T-cell (primary cell): ENCODE measurements at places on chromosomes 3 and 15.
A peak's percentile ranks its signal among the peaks of the same experiment; 100 is the strongest.

DNA sequence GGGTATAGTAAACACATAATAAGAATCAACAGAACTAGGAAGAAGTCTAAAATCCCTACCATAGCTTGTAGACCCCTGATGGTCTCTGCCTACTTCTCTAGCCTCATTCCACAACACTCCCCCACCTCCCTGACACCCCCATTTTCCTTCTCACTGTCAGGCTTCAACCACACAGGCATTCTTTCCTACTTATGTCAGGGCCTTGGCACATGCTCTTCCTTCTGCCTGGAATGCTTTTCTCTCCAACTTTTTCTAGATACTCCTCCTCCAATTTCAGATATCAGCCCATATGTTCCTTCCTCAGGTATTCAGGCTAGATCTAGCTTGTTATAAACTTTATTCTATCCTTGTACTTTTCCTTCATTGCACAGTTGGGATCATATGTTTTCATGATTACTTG is 106.0 kb upstream of the MRPL3 start:
- no peak overlapping the region for H3K27ac ChIP-seq
- DNase-seq = no peak

GRCh38 chr15:49101536-49101935 is 53.9 kb downstream of the COPS2 start:
- no peak overlapping the region for H3K4me3 ChIP-seq
- H3K4me1 ChIP-seq = no peaks in the 10 kb centered on the region
- DNase-seq = no peak

- no peaks in the 10 kb centered on the region for H3K36me3 ChIP-seq
- no peaks in the 10 kb centered on the region for H3K4me1 ChIP-seq
- H3K4me3 ChIP-seq = no peak overlapping the region
- H3K27ac ChIP-seq = no peak overlapping the region
- no peak for DNase-seq
These were observed 52.2 kb upstream of the STXBP5L start for GRCh38 chr3:120855665-120856437.

DNA sequence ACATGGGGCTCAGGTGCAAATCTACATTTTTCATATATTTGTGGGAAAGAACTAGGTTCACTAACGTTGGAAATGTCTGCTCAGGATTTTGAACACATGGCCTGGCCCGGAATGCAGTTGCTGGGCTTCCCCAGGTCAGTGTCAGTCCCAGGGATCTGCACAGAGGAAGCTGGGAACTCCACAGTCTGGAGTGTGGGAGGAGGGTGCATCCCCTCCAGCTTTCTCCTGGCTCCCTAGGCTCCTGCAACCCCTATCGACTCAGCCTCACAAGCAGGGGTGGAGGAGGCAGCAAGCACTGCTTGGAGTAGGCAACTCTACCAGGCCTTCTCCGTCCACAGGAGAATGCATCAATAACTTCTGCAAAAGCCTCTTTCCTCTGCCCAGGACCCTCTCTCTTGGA is 30.1 kb upstream of the HCN4 start:
- no peaks in the 10 kb centered on the region for H3K4me1 ChIP-seq
- no peak overlapping the region for H3K27ac ChIP-seq
- no peaks in the 10 kb centered on the region for H3K36me3 ChIP-seq
- DNase-seq = no peak
- H3K27me3 ChIP-seq = no peaks in the 10 kb centered on the region

DNA sequence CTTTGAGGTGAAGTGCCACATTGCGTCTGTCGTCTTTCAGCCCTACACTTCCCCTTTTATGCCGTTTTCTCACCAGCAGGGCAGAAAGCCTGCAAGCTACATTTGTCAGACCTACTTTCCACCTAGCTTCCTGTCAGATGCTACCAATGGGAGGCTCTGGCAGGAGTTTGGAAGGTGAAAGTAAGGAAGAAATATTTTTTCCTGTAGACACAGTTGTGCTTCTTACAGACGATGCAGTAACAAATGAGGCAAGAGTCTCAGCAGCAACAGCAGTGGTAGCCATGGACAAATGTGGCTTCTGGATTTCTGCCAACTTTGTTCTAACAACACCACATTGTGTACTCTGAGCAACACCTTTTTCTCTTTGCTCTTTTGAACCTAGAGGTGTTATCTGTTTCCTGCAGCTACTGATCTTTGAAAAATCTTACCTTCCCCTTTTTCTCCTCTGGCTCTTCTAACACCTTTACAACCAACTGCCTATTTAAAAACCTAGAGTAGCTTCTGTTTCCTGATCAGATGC is 70.6 kb upstream of the STT3B start:
- peak; percentile 55 for DNase-seq
- H3K4me3 ChIP-seq = peak overlapping the region; percentile 47
- H3K36me3 ChIP-seq = no peaks in the 10 kb centered on the region
- H3K27ac ChIP-seq = peak overlapping the region; percentile 69

DNA sequence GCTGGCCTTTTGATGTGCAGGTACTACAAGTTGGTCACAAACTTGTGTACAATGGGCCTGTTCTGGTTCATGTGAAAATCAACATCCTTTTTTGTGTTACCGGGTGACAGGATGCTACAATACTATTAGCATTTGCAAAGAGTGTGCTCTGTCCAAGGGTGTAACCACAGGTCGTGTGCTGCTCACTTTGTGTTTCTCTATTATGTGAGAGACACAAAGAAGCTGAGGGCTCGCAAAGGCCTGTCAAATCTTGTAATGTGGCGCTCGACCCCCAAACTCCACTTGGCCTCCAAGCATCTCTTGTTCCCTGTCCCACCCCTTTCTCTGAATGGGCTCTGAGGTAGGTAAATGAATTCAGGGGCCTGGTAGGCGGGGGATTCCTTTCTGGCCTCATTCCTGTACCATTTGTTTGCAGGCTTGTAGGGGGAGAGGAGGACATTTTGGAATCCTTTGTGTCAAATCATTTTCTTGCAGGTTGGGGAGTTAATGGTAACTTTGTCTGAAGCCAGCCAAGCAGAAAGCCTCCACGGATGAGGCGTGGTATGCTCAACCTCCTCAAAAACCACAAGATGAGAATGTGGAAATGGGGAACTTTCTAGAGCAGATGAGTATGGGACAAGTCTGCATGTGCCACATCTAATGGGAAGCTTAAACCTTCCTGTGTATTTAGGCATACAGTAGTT is 109.1 kb downstream of the OPA1 start:
- H3K27me3 ChIP-seq = no peaks in the 10 kb centered on the region
- no peak overlapping the region for H3K27ac ChIP-seq
- H3K36me3 ChIP-seq = no peaks in the 10 kb centered on the region
- no peak for DNase-seq
- H3K4me3 ChIP-seq = no peak overlapping the region

DNA sequence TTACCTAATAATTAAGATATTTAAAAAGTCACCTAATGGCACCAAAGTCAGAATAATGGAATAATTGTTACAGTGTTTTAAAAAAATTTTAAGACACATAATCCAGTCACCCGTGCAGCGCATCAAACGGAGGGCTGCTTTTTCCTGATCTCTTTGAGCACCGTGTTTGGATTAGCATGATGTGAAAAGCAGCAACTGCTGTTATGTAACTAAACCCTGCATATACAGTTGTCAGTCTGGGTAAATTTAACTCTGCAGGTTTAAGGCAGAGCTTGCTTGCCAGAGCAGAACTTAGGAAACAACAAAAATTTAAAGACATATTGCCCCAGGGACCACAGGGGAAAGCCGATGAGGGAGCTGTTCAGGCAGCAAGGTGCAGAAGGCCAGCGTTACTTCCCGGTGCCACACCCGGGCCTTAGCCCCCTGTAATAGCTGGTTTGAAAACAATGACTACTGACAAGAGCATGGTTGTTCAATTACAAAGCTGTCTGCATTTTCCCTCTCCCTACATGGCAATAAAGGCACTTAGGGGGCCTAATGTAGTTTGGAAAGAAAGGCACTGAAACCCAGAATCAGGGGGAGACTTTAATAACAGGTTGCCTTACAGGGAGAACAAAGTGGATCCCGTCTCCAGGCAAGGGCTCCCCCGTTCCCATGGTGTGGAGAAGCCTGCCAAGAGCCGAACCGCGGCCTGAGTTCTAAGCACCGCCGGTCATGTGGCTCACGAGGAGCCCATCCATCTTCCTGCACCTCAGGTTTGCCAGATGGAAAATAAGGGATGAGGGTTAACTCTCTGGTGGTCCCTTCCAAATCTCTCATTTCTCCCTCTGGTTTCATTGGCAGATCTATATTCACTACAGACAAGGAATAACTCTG is 32.2 kb downstream of the RORA start:
- no peaks in the 10 kb centered on the region for H3K4me1 ChIP-seq
- H3K36me3 ChIP-seq = no peaks in the 10 kb centered on the region
- no peaks in the 10 kb centered on the region for H3K27me3 ChIP-seq

GRCh38 chr3:111998636-111999483 is at the start of gene TAGLN3:
Gene TAGLN3, plus strand, starts transcription at chr3:111998922. Its CDS starts 501 bp downstream, at chr3:111999423.
- no peaks in the 10 kb centered on the region for H3K36me3 ChIP-seq
- no peaks in the 10 kb centered on the region for H3K27me3 ChIP-seq
- peaks cover 21% of the 10 kb centered on the region for H3K4me1 ChIP-seq
- no peak within 1 kb of the TSS for H3K27ac ChIP-seq
- no peak for DNase-seq

- no peak overlapping the region for H3K4me3 ChIP-seq
- H3K4me1 ChIP-seq = no peaks in the 10 kb centered on the region
- no peaks in the 10 kb centered on the region for H3K36me3 ChIP-seq
- no peak overlapping the region for H3K27ac ChIP-seq
- no peaks in the 10 kb centered on the region for H3K27me3 ChIP-seq
These were observed 66.5 kb upstream of the TBL1XR1 start for GRCh38 chr3:177263615-177264368.

- H3K4me1 ChIP-seq = no peaks in the 10 kb centered on the region
- no peak overlapping the region for H3K4me3 ChIP-seq
- H3K36me3 ChIP-seq = no peaks in the 10 kb centered on the region
- no peak overlapping the region for H3K27ac ChIP-seq
These were observed 36.1 kb downstream of the CFAP44 start for GRCh38 chr3:113405180-113405579.

DNA sequence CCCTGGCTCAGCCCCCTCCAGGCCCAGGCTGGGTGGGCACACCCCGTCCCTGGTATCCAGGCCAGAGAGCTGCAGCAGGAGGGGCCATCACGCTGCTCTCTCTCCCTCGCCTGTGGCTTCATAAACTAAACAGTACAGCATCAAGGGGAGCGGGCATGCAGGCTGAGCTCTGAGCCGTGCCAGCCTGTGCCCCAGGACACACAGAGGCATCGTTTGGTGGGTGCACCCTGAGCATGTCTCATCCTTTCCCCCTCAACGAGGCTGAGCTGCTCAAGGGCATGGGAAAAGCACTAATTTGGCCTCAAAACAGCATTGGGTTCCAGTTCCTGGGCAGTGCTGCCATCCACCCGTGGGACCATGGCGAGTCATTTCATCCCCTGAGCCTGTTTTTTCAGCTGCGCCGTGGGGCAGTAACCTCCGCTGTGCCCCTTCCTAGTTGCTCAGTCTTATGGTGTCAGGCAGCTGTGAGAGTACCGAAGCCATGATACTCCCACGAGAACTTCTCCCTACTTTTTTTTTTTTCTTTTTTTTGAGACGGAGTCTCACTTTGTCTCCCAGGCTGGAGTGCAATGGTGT is 79.6 kb downstream of the CPN2 start:
- H3K36me3 ChIP-seq = no peaks in the 10 kb centered on the region
- no peak for DNase-seq
- no peaks in the 10 kb centered on the region for H3K27me3 ChIP-seq
- H3K27ac ChIP-seq = no peak overlapping the region

GRCh38 chr3:191220908-191221307 is 21.9 kb downstream of the OSTN start:
- H3K27me3 ChIP-seq = no peaks in the 10 kb centered on the region
- no peak for DNase-seq
- H3K36me3 ChIP-seq = no peaks in the 10 kb centered on the region
- H3K4me3 ChIP-seq = no peak overlapping the region

GRCh38 chr15:38517312-38517975 is 47.2 kb downstream of the RASGRP1 start:
- H3K4me1 ChIP-seq = no peaks in the 10 kb centered on the region
- no peak overlapping the region for H3K27ac ChIP-seq
- no peak overlapping the region for H3K4me3 ChIP-seq
- peaks cover 13% of the 10 kb centered on the region for H3K36me3 ChIP-seq
- no peak for DNase-seq

DNA sequence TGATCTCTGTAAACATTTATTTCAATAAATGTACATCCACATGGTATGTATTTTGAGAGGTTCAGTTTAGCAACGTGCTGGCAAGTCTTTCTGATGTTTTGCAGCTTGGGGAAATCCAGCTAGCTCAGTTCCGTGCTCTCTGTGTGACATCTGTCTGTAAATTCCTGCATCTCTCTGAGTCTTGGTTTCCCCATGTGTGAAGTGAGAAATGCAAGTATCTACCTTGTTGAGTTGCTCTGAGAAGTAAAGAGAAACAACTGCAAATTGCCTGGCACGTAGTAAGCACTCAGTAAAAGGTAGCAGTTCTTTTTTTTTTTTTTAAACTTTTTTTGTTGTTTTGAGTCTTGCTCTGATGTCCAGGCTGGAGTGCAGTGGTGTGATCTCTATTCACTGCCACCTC is 30.2 kb upstream of the MORF4L1 start:
- no peak for DNase-seq
- H3K36me3 ChIP-seq = no peaks in the 10 kb centered on the region
- H3K27me3 ChIP-seq = no peaks in the 10 kb centered on the region

DNA sequence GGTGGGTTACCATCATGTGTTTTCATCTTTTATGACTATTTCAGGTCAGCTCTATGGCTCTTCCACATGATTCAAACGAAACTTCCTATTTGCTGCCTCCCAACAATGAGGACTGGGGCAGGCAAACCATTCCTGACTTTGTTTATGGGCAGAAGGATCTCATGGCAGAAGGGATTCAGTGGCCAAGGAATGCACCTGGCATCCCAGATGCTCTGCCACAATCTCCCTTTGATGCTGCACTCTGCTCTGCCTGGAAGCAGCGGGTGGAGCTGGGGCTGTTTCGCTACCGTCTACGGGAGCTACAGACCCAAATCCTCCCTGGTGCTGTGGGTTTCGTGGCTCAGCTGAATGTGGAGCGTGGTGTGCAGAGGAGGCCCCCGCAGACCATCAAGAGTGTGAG is 6.8 kb downstream of the GDPGP1 start:
- no peaks in the 10 kb centered on the region for H3K4me1 ChIP-seq
- no peak for DNase-seq
- H3K27ac ChIP-seq = no peak overlapping the region
- H3K36me3 ChIP-seq = peaks cover 3% of the 10 kb centered on the region

DNA sequence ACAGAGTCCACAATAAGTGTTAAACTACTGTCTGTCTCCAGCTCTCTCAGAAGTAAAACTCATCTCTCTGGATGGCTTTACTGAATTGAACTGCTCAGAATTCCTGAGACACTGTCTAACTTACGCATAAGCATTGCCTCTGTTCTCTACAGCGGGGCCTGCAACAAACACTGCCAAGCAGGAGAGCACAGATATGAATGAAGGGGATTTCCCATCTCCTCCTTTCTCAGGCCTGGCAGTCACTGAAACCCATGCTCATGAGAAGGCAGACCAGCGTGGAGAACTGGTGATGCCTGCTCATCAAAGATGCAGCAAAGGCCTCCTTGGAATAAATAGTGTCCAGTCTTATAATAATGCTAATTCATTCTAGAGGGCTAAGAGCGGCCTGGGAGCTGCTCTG is 10.3 kb downstream of the RASGRP1 start:
- H3K36me3 ChIP-seq = peaks cover 65% of the 10 kb centered on the region
- H3K4me1 ChIP-seq = peaks cover 75% of the 10 kb centered on the region
- H3K27me3 ChIP-seq = no peaks in the 10 kb centered on the region
- DNase-seq = no peak
- H3K27ac ChIP-seq = peak overlapping the region; percentile 31
